ENCODE measurements at places on chromosomes 7 and 10.

- no peak for DNase-seq
Observed at GRCh38 chr10:86167121-86167761, 199.4 kb downstream of the GRID1 start.

DNA sequence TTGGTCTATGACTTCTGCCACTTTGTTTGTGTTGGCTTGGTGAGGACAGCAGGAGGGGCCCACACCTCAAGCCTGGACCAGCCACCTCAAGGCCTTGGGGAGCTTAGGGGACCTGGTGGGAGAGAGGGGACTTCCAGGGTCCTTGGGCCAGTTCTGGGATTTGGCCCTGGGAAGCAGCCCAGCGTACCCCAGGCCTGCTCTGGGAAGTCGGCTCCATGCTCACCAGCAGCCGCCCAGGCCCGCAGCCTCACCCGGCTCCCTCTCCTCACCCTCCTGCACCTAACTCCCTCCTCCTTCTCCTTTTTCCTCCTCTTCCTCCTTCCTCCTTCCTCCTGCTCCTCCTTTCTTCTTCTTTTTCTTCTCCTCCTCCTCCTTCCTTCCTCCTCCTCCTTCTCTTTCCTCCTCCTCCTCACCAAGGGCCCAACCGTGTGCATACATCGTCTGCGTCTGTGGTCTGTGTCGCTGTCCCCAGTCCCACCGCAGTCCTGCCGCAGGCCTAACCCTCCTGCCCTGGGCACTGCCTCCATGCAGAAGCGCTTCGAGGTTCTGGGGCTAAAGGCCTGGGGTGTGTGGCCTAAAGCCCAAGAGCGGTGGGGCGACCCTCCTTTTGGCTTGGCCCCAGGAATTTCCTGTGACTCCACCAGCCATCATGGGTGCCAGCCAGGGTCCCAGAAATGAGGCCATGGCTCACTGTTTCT, 5.3 kb downstream of the EN2 start:
- peak; percentile 50 for DNase-seq

- no peak for DNase-seq
Observed at GRCh38 chr7:125934539-125934938, 1004.9 kb upstream of the POT1 start.

- no peak for DNase-seq
Observed at GRCh38 chr10:114773197-114773532, 48.4 kb upstream of the FHIP2A start.

DNA sequence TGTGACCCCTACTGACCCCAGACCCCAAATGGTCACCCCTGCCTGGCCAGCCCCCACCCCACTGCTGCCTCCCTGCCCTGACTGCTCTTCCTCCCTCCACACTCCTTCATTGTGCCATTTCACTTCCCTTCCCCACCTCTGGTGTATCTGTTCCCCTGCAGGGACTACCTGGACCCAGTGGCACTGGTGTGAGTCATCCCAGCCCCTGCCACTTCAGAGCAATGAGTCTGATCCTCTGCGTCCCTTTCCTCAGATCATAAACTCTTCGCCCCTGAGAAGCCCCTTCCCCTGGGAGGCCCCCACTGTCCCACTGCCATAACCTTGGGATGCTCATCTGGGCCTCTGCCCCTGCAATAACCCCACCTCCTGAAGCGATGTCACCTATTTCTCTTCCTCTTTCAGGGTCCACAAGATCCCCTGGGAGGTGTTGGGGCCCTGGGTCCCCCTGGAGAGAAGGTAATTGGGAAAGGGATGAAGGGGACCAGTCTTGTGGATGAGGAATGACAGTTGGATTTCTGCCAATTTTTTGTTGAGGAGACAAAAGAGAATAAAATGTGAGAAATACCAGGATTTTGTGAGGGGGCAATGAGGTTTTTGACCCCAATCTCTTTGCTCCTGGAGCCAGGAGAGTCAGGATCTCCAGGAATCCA, 19.1 kb upstream of the VOPP1 start:
- DNase-seq: no peak

DNA sequence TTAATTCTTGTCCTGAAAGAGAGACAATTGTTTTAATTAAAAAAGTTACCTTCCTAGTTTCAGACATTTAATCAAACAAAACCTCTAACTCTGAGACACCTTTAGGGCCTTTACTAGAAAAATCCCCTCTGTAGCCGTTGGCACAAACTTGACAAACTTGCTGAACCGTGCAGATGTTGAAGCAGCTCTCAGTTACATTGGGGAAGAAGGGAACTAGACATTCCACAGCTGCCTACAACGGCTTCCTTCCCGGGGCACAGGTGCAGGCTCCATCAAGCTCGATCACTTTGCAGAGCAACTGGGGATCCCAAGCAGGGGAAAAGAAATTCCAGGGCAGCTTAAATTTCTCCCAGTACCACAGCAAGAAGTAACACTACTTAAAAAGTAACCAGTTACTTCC, 141.3 kb downstream of the SKAP2 start:
- no peak for DNase-seq

DNA sequence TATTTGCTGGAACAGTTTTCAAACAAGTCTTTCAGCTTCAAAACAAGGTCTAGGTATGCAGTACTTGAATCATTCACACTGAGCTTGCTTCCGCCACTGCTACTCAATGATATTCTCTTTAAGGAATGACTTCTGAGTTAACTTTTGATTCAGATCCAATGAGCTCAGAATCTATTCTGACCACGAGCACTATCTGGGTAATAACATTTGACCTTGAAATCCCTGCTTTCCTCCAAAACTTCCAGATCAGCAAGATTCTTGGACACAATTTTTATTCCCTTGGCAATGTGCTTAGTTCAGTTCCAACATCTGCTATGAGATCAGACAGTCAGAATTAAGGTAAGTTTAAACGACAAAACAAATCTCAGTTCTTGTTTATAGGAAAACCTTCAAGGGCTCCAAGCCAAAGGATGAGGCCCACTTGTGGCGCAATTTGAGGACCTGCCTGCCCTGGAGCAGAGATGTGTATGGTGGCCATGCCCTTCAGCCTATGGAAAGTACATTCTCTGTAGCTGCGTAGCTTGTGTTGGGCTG, 87.2 kb downstream of the RNF216 start:
- DNase-seq: no peak

DNA sequence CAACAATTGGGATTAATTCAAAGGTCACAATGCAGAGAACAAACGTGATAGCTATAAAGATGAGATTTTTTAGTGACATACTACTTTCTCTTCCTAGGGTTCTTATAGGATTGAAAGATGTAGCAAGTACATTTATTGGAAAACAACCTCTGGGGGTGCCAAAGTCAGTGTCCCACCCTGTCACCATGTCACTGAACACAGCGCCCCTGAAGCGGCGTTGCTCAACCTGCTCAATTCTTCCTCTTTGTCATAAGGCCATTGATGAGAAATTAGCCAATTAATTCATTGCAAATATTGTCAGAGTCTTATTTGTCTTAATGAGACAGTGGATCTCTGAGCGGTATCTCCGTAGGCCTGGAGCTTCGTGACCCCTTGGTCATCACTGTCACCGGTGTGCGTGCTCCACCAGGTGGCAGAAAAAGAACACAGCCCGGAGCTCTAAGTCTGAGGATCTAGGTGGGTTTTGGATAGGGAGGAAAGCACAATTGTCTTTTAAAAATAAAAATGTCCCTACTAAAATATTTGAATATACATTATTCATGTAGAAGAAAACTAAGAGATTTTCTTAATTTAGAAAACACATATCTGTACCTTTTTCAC, 362.6 kb downstream of the PAXIP1 start:
- DNase-seq: peak; percentile 19

DNA sequence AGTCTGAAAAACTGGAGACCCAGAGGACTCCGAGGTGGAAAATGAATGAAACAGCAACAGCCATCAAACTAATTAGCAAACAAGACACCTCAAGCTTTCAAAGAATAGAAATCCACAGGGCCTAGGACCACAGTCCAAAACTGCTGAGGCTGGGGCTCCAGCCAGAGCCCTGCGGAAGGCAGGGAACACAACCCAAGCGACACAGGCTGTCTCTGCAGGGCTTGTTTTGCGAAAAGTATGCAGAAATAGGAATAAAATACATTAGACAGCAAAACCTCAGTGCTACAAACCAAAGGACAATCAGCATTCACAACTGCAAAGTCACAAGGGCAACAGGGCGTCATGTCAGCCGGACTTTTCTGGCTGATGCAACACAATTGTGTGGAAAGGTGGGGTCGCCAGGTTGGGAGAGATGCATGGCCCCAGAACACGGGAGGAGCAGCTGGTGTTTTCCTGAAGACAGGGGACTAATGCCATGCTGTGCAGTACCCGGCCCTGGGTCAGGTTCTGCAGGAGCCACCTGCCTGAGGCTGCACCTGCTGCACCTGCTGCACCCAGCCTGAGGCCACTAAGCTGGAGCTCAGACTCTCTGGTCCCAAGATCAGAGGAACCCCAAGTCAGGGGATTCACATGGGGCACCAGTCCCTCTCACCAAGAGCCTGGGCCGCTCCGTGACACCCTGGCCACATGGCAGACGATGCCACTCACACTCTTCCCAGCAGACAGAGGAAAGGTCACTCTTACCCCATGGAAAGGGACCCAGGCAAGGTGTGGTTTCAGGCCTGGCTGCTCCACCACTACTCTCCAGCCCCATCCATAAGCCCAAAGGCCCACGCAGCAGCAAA, 74.2 kb downstream of the MAD1L1 start:
- DNase-seq: no peak

DNA sequence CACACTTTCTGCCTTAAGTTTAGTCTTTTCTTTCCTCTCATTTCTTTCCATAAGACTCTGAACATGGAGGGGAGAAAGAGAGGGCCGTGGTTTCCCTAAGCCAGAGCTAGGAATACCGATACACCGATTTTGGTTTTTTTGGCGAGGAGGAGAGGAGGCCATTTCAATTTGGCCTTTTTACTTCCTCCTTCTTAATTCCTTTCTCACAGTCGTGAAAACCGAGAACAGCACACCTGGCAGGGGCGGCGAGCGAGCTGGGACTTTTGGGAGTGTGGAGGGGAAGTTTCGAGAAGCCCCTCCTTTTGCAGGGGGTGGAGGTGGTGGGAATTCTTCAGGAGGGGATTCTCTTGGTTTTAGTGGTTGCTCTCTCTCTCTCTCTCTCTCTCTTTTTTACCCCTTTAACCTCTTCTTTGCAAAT, 6.2 kb downstream of the GATA3 start:
- peak; percentile 36 for DNase-seq

GRCh38 chr10:12327074-12327473, 22.3 kb upstream of the CAMK1D start:
- no peak for DNase-seq

DNA sequence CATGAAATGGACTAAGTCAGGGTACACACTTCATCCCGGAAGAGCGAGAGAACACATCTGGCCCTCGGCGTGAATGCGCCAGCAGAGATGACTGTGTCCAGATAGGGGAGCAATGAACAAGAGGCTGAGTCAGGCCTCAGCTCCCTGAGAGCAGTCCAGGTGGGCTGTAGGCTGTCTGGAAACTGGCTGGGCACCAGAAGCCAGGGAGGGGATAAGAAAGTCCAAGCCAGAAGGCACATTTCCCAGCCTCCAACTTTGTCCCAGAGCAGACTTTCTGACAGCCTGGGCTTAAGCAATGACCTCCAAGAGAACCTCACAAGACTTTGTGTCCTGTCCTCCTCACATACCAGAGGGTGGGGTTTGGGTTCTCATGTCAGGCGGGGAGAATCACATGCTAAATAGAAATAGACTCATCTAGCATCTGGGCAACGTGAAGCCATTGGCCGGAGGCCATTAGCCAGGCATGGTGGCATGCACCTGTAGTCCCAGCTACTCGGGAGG, 157.2 kb downstream of the ARHGAP12 start:
- DNase-seq: no peak

All from retina (tissue), 1 donor.